ENCODE measurements at places on chromosomes 3 and 15.

DNA sequence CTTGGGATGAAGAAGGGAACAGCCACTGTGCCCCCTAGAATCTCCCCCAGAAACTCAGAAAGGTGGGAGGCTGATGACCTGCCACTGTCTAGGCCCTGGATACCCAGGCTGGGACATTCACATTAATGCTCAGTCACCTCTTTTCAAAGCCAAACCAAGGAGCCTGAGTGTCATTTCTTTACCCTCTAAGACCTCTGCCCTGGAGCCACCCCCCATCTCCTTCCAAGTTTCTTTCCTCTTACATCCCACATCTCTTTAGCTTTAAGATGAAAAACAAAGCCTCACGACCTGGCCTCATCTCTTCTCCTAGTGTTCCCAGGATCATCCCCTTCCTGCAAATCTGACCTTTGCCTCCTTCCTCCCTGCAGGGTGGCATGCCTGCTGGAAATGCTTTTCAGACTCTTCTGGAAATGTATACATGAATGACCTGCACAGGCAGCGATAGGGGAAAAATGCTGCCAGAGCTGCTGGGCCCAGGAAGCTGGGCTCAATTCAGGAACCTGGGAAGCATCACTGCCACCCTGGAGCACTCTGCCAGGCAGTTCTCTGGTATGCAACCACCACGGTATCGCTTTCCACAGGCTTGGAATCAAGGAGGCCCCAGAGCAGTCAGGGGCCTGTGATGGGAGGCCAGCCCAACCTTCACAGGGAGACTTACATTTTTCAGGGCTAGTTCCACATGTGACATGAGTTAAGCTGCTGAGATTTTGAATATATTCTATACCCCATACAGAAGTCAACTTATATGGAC, 67.6 kb downstream of the DAPK2 start:
- no peak for DNase-seq

- DNase-seq = no peak
These were observed 625.9 kb downstream of the NLGN1 start for GRCh38 chr3:174023421-174023820.

GRCh38 chr3:104746056-104746455, 620.7 kb upstream of the ALCAM start:
- DNase-seq = no peak

DNA sequence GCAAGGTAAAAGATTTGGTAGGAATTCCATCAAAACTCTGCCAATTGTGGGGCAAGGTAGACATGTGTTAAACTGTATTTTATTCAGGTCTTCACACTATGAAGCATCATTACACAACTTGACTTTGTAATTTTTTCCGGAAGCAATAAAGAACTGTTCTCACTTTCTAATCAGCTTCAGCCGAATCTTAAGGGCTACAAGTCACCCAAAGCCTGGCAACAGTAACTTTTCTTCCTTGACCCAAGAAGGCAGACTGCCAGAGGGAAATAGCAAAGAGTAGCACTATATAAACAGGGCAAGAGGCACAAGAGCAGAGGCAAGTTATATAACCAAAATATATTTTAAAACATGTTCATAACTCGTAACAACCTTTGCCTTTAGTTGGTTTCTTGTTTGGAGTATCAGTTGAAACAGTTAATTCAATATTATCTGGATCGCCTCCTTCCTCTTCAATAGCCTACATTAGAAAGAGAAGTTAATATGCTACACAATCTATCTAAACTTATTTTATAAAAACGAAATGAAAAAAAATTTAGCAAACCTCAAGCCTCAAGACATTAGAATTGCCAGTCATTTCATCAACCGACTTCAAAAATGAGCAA, 1.4 kb downstream of the SLTM start:
- DNase-seq = no peak

GRCh38 chr3:186244016-186244415, 118.0 kb downstream of the DGKG start:
- DNase-seq = no peak

- DNase-seq = no peak
These were observed 35.4 kb upstream of the TMEM158 start for GRCh38 chr3:45261333-45262110.

- DNase-seq = no peak
These were observed 108.9 kb downstream of the MECOM start for GRCh38 chr3:169554611-169555010.

- no peak for DNase-seq
These were observed 178.8 kb upstream of the MME start for GRCh38 chr3:154901278-154901677.

DNA sequence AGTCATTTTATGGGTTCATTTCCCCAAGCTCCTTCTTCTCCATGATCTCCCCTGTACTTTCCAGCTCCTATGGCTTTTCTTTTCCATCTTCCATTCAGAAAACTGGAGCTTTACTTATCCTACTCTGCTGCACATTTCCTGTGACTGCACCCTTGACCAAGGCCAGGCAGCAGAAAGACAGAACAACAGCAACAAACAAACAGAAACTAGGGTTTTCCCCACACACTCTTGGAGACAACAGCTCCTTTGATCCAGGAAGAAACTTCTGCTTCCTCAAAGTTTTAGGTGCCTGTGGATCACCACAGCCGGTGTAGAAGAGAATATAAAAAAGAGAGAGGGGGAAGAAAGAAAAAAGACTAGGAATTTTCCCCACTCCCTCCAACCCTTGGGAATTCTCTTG, 342.3 kb upstream of the CFAP20DC start:
- no peak for DNase-seq

DNA sequence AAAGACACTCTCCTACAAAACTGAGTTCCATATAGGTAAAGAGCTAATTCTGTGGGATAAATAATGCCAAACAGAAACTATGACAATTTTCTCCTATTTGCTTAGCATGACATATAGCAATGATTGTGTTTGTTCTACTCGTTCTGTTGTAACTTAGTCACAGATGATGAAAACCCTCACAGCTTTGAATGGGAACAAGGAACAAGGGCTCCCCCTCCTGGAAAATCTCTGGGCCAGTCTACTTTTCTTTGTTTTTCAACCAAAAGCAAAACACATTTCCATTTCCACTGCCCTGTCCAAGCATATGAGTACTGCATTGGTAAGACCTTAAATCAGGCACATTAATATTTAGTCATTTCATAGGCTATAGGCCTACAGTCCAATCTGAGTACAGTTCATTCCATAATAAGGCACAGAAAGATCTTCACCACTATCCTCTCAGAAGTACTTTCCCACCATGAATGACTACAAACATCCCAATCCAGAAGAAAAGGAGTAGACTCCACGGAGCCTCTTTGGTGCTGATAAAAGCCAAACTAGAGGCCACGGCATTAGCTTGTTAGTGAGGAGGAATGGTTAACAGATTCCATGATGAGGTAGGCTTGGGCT, 67.1 kb downstream of the ATP8B4 start:
- DNase-seq = no peak

DNA sequence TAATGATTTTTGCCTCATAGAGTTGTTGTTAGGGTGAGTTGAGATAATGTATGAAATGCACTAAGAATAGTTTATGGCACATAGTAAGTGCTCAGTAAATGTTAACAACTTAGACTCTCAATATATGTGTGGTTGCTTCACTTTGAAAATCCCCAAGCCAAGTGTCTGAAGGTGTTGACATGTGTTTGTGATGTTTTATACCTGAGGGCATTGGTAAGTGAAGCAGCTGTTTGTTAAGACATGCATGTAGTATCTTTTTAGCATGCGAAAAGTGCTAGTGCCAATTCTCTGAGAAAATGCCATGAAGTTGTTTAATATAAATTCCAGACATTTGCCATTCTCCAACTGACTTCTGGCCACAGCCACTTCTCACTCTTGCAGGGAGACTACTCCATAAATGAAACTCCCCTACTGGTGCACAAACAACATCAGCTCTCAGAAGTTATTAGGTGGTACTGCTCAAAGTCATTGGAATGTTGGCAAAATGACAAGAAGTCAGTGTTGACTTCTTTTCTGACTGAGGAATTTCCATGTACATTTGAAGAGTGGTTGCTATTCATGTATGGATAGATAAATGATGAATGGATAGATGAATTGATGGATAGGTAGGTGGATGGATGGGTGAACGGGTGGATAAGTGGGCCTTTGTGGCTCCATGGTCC, 103.6 kb upstream of the NUDT16 start:
- no peak for DNase-seq
